Activated T-cell treated with anti-CD3 and anti-CD28 coated beads for 24 hours (primary cell): ENCODE measurements at places on chromosomes 7 and 10.

DNA sequence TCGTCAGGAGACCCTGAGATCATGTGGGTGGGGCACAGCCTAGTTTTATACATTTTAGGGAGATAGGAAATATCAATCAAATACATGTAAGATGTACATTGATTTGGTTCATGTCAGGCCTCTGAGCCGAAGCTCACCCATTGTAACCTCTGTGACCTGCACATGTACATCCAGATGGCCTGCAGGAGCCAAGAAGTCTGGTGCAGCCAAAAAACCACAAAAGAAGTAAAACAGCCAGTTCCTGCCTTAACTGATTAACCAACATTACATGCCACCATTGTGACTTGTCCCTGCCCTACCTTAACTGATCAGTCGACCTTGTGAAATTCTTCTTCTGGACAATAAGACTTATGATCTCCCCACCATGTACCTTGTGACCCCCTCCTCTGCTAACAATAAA is 16.0 kb upstream of the LRRC61 start:
- no peak for DNase-seq

DNA sequence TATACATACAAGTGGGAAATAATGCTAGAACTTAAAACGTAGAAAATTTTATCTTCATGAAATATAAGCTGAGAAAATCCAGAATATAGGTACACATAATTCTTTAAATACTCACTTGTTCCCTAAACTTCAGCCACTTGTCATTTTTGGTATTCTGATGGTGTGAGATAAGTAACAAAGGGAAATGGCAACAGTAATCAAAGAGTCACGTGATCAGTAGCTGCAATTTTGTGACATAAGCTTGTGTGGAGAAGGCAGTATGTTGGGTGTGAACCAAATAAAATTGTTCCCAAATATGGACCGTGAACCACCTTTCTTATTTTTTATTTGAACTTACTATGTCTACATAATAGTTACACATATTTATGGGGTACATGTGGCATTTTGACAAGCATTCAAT is 650.3 kb upstream of the ADARB2 start:
- no peak for DNase-seq

GRCh38 chr7:50558294-50559053 is 6.7 kb downstream of the DDC start:
- DNase-seq = no peak

GRCh38 chr7:153400735-153401593 is 641.4 kb downstream of the ACTR3B start:
- no peak for DNase-seq

- DNase-seq = no peak
These were observed 125.2 kb downstream of the GNAT3 start for GRCh38 chr7:80386686-80387085.

- DNase-seq = no peak
These were observed 141.6 kb downstream of the TNS3 start for GRCh38 chr7:47440320-47440719.

DNA sequence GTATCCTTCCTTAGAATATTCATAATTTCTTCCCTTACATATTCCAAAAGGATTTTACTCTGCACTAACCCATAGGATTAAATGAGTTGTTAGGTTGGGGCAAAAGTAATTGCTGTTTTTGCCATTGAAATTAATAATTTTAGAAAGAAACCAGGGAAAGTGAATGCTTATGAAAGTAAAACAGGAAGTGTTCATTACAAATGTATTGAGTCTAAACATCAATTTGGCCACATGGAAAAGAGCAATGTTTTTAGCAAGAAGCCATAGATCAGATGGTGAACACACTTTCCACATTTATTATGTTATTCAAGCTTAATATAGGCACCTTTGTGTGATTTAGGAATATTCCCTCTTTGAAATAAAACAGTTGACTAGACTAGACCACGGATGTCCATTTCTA is 102.9 kb downstream of the SUGCT start:
- no peak for DNase-seq

DNA sequence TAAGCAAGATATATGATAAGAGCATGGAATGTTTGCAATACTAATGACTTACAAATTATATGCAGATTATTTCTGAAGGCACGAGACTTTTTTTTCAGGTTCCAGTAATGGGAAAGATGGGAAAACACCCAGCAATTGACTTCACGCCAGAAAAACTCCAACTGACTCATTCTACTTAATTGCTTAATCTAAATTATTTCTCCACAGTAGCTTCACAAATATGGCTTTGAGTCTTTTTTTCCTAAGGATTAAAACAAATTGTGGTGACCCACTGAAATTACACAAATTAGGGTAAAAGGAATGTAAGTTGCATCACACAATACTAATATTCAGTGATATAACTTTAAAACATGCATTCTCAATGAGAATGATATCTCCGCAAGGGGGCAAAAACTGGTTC is 138.7 kb downstream of the GNAI1 start:
- no peak for DNase-seq

- DNase-seq = no peak
These were observed 205.4 kb downstream of the ARHGAP12 start for GRCh38 chr10:31723106-31723750.

DNA sequence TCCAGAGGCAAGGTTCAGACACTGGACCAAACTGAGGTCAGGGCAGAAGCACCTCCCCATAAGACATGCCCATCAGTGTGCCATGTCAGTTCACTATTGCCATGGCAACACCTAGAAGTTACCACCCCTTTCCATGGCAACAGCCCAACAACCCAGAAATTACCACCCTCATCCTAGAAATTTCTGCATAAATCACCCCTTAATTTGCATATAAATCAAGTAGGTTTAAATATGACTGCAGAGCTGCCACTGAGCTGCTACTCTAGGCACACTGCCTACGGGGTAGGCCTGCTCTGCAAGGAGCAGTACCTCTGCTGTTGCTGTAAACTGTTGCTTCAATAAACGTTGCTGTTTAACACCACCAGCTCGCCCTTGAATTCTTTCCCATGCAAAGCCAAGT is 12.7 kb downstream of the STEAP2 start:
- DNase-seq = no peak

- no peak for DNase-seq
These were observed 28.3 kb downstream of the TAF3 start for GRCh38 chr10:7846591-7846990.

DNA sequence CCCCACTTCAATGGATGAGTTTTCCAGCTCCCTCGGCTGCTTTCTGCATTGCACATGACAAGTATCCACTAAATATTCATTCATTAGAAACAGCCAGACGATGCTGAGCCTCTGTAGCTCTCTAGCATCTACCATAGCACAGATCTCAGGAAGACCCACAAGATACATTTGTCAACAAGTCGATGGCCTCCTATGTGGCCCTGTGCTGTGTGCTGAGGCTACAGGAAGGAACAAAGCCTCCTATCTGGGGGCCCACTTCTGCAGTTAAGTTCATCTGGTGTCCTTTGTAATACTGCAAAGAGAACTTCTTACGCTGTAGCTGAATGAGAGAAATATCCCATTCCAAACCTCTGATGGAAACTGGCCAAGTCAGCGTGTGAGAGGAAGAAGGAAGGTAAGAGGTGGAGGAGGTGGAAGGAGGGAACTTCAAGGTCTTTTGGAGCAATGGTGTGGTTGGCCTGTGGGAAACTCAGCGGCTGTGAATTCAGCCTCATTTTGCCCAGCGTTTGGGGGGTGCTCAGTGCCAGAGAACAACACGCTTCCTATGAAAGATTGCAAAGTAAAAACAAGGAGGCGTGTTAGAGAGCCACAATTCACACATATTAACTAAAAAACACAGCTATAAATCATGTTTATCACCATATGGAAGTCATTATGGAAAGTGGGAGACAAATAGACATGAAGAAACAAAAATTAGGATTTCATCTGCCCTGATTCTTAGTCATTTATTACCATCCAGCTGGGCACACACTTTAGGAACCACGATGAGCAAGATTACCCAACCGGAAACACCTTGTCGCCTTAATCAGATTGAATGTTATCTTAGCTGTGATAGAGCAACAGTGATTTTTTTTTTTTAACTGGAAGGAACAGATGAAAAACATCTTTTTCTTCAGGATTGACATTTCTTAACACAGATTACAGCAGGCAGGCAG is 62.2 kb upstream of the USP6NL start:
- DNase-seq = no peak

- no peak for DNase-seq
These were observed 3.9 kb downstream of the LSMEM1 start for GRCh38 chr7:112484671-112485167.

GRCh38 chr7:78400038-78400437 is 601.5 kb downstream of the PHTF2 start:
- no peak for DNase-seq

GRCh38 chr10:97927622-97928021 is 78.0 kb downstream of the GOLGA7B start:
- no peak for DNase-seq

GRCh38 chr10:106971411-106971831 is 193.1 kb downstream of the SORCS1 start:
- no peak for DNase-seq

- DNase-seq = no peak
These were observed 66.7 kb downstream of the EMX2 start for GRCh38 chr10:117609095-117609795.

GRCh38 chr10:122233857-122234348 is 37.2 kb upstream of the BTBD16 start:
- no peak for DNase-seq

- no peak for DNase-seq
These were observed 24.0 kb downstream of the HYCC1 start for GRCh38 chr7:22989643-22990587.

DNA sequence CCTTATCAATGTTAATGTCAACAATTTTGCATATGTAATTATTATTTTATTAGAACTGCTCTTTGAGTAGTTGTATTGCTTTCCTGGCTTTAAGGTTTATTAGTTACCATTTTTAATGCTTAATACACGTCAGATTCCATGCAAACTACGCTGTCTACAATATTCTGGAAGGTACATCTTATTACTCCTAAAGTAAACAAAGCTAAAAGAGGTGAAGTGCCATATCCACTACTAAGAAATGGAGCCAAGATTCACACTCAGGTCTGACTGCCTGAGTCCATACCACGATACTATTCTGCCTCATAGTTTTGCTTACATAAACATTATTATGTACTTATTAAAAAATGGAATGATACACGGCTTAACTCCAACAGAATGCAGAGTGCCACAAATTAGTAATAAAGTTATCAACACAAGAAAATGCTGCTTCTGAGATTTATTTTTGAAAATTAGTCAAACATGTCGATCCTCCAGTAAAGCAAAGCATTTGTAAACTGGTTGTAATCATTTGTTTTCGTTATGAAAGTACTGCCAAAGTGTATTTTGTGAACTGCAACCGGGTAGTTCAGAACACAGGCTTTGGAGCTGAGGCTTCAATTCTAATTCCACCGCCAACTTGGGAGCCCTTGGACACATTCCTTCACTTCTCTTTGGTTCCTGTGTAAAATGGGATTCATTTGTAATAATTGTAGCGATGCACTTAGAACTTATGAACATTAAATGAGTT is 1.1 kb upstream of the DMTF1 start:
- no peak for DNase-seq

DNA sequence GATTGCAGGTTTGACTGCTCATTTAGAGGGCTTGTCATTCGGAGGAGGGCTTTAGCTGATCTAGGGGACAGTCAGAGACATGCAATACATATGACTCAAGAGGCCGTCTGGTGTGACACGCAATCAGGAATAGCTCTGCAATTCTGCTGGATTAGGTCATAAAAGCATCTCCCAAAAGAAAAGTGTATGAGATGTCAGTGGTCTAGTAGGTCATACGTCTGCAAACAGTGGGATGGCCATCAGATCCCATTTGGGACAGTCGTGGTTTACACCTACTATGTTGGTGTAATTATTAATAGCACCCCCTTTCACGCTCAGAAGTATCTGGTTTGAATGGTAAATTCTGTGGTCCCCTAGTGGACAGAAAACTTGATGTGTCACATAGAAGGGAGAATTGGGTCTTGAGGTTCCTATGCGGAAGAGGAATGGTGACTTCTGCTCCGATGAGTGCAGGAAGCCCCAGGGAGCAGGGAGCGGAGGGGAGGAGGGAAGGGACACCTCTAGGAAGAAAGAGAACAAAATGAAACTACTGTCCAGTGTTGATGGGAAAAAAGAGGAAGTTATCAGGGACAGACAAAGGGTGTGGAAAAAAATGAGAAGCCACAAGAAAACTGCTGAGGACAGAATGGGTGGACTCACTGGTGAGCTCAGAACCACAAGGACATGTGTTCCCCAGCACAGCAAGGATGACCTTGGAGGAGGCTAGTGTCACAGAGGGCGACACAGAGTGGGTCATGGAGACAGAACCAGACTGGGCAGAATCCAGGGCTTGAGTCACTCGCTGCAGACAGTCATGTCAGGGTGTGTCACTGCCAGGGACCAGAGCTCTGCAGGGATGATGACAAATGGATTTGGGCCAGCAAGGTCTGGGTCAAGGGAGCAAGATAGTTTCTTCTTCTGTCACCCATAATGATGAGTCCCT is 59.9 kb downstream of the MAP3K8 start:
- DNase-seq = no peak

- DNase-seq = no peak
These were observed 826.9 kb downstream of the CNTNAP2 start for GRCh38 chr7:146943483-146943882.

DNA sequence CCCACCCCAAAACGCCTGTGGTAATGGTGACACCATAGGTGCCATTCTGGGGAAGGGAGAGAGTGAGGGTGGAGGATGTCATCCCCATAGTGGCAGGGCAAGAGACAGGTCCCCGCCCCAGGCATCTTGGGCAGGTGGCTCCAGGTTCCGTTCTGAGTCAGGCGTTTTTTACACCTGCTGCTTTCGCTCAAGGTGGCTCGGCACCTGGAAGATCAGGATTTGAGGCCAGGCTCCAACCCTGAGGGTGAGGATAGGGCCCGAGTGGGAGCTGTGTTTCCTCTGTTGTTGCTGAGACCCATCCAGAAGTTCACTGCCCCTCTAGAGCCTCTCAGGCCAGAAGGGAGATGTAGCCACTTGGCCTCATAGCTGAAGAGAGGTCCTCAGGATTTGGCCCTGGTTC is 36.6 kb upstream of the DUSP5 start:
- no peak for DNase-seq

- no peak for DNase-seq
These were observed 1055.1 kb downstream of the KCNMA1 start for GRCh38 chr10:76582531-76582930.

DNA sequence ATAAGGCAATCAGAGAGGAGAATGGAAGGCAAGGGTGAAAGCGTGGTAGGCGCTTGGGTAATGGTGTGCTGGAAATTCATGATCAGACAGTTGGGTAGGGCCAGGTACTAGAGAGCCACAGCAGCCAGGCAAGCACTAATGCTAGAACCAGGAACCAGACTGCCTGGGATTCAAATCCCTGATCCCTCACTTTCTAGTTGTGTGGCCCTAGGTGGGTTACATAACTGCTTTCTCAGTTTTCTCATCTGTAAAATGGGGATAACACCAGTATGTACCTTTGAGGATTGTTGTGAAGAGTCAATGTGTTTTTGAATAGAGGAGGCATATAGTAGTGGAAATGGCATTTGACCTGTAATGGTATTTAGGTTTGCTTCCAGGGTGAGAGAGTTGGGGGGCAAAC is 225.9 kb downstream of the LRMDA start:
- DNase-seq = no peak

- DNase-seq = no peak
These were observed 12.4 kb upstream of the STRIP2 start for GRCh38 chr7:129421717-129422250.
